ENCODE measurements at places on chromosomes 3 and 15.

GRCh38 chr3:111812701-111813100 lies 46.4 kb upstream of the PHLDB2 start:
- no peak for DNase-seq

GRCh38 chr15:88759872-88760271 lies 43.4 kb upstream of the ACAN start:
- no peak for DNase-seq

DNA sequence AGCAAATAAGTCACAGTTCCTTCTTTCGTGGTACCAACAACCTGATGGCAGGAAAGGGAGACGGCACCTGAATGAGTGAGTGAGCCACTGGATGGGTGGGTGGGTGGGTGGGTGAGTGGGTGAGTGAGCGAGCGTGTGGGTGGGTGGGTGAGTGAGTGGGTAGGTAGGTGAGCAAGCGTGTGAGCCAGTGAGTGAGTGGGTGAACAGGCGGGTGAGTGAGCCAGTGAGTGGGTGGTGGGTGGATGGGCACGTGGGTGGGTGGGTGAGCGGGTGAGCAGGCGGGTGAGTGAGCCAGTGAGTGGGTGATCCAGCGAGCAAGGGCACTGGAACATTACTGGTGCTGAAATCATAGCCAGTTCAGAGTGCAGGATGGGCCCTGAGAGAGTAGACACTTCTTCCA lies 152.8 kb downstream of the MEGF11 start:
- no peak for DNase-seq

DNA sequence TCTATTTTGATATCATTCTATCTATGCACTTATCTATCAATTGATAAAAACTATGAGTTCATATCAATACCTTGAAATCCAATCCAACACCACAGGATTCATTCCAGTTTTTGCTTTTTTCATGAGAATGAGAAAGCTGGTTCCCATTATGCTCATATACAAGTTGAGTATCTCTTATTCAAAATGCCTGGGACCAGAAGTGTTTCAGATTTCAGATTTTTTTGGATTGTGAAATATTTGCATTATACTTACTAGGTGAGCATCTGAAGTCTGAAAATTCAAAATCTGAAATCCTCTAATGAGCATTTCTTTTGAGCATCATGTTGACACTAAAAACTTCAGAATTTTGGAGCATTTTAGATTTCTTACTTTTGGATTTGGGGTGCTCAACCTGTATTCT lies 67.8 kb upstream of the DCBLD2 start:
- DNase-seq, result no peak

GRCh38 chr15:42314818-42315217 lies 41.6 kb upstream of the TMEM87A start:
- no peak for DNase-seq

GRCh38 chr3:71778353-71778752 lies 6.6 kb downstream of the PROK2 start:
- no peak for DNase-seq

- DNase-seq, result no peak
Measured at GRCh38 chr3:45553469-45553974, 41.0 kb upstream of the LIMD1 start.

- no peak for DNase-seq
Measured at GRCh38 chr3:69866988-69867720, 127.9 kb downstream of the MITF start.

DNA sequence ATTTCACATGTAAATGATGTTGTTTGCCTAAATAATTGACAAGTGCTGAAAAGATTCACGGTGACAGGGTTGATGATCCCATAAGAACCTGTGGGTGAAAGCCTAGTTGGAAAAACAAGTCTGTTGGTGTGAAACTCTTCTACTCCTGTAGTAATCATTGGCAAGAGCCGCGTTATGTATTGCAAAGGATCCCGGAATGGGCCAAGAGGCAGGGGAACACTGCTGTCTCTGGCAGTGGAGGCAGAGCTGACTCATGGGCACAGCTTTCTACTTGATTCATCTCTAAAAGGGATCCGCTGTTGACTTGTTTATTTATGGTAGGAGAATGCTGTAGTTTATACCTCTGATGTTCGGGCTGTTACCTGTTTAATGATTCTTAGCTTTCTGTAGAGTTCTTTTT lies 63.1 kb downstream of the MAP6D1 start:
- DNase-seq, result no peak

DNA sequence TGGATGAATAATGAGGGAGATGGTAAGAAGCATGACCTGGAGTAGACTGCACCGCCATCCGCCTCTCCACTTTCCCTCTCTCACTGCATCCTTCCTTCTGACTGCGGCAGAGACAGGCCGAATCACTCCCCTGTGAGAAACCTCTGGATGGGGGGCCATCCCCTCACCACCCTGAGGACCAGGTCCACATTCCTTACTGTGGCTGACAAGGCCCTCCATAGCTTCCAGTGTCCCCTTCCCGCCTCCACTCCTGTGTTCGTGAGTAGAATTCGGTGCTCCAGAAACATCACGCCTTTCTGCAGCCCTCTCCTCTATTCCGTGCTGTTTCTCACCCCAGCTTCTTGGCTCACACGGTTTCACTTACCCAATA lies 2.8 kb downstream of the PIGZ start:
- no peak for DNase-seq

DNA sequence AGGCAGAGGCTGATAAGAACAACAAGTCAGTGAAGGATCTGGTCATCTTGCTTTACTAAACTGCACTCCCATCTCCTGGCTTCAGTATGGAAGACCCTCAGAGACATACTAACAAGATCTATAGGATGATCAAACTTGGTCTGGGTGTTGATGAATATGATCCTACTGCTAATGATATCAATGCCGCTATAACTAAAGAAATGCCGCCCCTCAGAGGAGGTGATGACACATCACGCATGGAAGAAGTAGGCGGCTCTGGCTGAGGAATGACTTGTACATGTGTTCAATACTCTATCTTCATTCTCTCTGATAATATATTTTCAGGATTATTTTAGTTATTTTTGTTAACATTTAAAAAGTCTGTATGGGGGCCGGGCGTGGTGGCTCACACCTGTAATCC lies 17.5 kb upstream of the EIF2B5 start:
- no peak for DNase-seq

DNA sequence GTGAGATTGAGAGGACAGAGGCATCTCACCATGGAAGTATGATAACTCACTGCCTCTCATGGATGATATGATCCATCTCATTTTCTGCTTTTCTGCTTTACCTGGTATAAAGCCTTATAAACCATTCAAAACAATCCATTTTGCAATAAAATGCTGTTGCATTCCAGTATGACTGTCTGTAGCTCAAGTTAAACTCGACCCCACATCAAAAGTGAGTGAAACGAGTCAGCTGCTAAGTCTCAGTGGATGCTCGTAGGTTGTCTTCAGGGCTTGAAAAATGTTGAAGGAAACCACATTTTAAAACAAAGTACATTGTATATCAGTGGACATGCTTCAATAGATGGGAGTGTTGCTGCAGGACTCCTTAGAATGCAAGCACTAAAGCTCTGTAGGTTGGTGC lies 839.0 kb downstream of the TUSC7 start:
- DNase-seq, result no peak

GRCh38 chr15:99963096-99963825 lies 230.0 kb upstream of the LYSMD4 start:
- no peak for DNase-seq

DNA sequence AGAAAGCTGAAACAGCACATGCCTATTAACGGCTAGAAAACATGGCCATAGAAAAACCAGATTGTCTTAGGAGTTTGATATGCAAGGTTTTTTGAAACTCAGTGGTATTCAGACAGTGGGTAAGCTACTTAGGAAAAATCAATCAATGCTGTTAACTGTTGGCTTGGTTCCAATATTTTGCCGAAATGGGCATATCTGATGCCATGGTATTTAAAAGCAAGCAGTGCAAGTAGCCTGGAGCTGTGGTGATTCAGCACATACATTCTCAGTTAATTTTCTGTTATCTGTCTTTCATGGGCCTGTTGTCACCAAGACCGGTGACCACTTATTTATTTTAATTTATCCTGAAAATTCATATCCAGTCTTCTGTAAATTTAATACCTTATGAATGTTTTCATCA lies 17.3 kb upstream of the SUCNR1 start:
- DNase-seq, result no peak

DNA sequence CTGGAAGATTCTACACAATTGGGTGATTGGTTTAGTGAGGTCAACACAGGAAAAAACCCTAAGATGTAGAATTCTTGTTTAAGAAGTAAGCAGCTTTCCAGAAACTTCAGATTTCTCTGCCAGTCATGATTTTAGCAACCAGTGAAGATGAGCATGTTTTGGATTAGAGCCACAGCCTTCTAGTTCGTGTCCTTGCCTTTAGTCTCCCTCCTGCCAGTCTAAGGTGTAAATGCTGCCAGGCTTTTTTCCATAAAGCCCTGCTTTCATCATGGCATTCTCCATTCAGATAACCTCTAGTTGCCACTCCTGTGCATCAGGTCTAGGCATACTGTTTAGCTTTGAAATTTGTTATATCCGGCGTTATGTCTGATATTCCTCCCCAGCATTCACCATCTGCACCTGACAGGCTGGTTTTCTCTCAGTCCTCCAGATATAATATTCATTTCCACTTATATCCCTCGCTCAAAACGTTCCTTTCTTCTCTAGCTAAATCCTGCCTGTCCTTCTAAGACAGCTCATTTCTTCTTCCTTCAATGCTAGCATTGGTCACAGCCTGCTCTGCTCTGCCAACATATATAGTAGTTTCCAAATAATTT lies 37.4 kb downstream of the SYN2 start:
- no peak for DNase-seq

DNA sequence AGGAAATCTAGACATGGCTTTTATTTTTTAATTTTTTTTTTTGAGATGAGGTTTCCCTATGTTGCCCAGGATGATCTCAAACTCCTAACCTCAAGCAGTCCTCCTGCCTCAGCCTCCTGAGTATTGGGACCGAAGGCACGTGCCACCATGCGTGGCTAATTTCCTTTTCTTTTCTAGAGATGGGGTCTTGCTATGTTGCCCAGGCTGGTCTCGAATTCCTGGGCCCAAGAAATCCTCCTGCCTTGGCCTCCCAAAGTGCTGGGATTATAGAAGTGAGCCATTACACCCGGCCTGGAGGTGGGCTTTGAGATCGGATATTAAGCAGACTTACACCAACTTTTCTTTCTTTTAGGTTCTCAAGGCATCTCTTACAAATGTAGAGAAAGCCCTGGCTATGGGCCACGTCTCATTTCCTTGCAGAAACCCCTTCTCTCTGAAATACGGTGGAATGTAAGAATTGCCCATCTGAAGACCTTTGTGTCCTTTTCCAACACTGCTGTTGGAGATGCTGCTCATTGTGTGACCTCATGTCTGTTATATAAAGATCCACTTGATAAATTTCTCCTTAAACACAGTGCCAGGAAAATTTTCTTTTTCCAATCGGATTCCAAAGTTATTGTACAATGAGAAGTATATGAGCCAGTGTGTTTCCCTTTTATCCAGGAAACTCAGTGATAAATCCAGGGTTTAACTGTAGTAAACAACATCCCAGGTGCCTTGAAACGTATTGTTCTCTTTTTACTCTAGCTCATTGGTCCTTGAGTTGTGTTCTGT lies 36.8 kb upstream of the CFAP161 start:
- no peak for DNase-seq

- DNase-seq, result no peak
Measured at GRCh38 chr3:176147251-176147650, 1050.0 kb downstream of the TBL1XR1 start.

DNA sequence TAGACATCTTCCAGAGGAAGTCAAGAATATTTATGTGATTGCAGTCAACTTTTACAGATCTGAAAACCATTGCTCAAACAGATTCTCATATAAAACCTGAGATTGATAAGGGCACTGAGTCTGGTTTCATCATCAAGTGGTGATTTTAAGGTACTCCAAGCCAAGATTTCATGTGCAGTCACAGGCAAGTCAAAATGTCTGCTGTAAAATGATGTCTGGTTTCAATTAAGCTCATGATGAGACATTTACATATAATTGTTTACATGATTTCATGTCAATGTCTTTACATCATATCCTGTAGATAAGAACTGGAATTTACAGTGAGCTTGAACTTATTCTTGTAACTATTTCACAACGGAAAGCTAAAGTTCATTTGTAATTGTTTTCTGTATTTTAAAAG lies 1215.5 kb downstream of the ROBO2 start:
- no peak for DNase-seq

DNA sequence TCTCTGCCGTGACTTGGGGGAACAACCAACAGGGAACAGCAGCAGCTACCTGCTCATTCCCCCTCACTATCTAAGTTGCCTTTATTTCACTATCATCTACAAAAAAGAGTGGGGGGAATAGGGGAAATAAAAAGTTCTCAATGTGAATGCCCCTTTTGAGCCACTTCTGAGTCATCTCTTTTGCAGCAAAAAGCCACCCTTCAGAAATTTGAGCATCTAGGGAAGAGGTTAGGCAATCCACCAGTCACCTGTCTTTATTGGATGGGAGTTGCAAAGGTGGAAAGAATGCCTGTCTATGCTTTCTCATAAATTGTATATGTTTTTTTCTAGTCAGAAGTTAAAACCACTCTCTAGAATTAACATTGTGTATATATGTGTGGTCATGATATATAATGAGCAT lies 41.1 kb downstream of the GPD1L start:
- DNase-seq, result no peak

GRCh38 chr15:51401872-51402517 lies 60.5 kb downstream of the GLDN start:
- DNase-seq, result no peak

- DNase-seq, result no peak
Measured at GRCh38 chr3:153595186-153595815, 433.3 kb downstream of the RAP2B start.

GRCh38 chr15:34334672-34335071 lies 2.9 kb downstream of the SLC12A6 start:
- no peak for DNase-seq

GRCh38 chr3:168648321-168648720 lies 552.6 kb upstream of the GOLIM4 start:
- no peak for DNase-seq

DNA sequence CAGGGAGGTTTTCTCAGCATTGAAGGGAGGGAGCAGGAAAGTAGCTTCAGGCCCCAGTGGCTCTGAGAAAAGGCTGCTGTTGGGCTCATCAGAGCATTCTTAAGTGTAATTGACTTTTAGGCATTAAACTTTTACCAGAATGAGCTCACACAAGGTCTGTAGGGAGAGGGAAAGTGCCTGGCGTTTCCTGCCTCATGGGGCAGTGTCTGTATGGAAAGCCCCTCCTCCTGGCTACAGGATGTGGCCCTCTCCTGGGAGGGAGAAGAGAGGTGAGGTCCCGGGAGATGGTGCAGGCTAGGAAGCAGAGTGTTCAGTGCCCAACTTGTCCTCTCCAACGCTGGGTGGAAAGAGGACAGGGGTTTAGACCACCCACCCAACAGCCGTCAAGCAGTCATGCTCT lies 21.3 kb upstream of the SCN10A start:
- no peak for DNase-seq

Measured in CD4-positive, alpha-beta T cell treated with Interleukin-1 beta for 1 hour (primary cell).